Neural progenitor cell (in vitro differentiated cells): ENCODE measurements at places on chromosomes 5 and 9. TPM values are rescaled to one million over a fixed set of nuclear protein-coding genes. Genes with fewer than 3 reads are reported as not detected.

The URM1 gene
- total RNA-seq: 10.3 and 21.7 TPM in 2 replicates

DNA sequence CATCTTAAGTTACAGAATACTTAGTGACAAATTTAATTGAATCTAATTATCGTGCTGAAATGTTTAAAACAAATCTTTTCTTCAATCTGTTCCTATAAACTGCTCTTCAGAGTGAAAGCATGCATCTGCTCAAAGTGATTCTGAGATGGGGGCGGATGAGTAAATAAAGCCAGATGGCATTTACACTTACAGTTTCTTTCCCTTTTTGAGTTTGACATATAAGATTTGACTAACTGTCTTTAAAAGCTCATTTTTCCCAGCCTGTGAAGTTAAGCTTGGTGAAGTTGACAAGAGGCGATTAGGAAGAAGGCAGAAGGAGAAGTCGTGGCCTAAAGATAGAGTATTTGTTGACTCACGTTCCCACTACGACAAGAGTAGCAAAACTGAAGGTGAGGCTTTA is 137.4 kb downstream of the LPAR1 start:
- no peaks in the 10 kb centered on the region for H3K4me1 ChIP-seq
- H3K27me3 ChIP-seq: no peaks in the 10 kb centered on the region
- no peak overlapping the region for H3K4me3 ChIP-seq
- H3K27ac ChIP-seq: no peak overlapping the region
- DNase-seq: no peak

The RLN1 gene
- total RNA-seq: 1.5 and 2.2 TPM in 2 replicates

DNA sequence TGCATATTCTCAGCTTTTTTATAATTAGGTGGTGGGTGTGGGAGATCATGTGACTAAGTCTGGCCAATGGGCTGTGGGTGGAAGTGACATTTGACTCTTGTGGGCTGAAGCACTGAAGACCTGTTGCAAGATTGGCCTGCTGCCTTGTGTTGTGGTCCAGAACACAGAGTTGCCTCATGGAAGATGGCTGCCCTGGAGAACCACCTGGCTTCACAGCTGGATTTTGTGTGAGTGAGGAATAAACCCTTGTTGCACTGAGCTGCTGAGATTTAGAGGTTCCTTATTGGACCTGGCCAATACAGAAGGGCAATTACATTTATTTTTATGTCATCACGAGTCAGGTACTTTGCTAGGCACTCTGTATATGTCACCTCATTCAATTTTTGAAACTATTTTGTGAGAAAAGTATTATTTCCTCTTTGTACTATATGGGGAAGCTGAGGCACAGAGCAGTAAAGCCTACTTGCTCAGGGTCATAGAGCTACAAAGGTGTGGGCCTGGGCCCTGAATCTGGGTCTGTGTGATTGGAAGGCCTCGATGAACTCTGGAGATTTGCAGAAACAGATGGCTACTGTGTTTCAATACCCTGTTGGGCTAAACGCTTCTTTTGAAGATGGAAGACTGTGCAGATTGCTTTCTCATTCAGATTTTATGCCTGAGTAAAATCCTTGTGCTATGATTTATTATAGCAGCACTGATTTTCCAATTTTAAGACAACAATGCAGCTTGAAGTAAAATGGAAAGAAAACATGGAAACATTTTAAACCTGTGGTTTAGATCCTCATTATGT is 71.2 kb upstream of the TBC1D2 start:
- H3K4me1 ChIP-seq: no peaks in the 10 kb centered on the region
- H3K36me3 ChIP-seq: no peaks in the 10 kb centered on the region
- no peak for DNase-seq
- no peak overlapping the region for H3K4me3 ChIP-seq

GRCh38 chr5:11302663-11303062 is 541.6 kb upstream of the DAP start:
- H3K36me3 ChIP-seq: no peaks in the 10 kb centered on the region
- no peak overlapping the region for H3K4me3 ChIP-seq
- no peaks in the 10 kb centered on the region for H3K27me3 ChIP-seq

- no peaks in the 10 kb centered on the region for H3K27me3 ChIP-seq
- no peak overlapping the region for H3K4me3 ChIP-seq
- no peak overlapping the region for H3K27ac ChIP-seq
- no peak for DNase-seq
- H3K4me1 ChIP-seq: peaks cover under 1% of the 10 kb centered on the region
Observed at GRCh38 chr5:855771-856530, 5.2 kb upstream of the ZDHHC11 start.

GRCh38 chr9:30058463-30058862 is 2326.0 kb upstream of the ACO1 start:
- no peaks in the 10 kb centered on the region for H3K27me3 ChIP-seq
- no peak for DNase-seq
- no peaks in the 10 kb centered on the region for H3K36me3 ChIP-seq
- H3K27ac ChIP-seq: no peak overlapping the region
- no peak overlapping the region for H3K4me3 ChIP-seq

DNA sequence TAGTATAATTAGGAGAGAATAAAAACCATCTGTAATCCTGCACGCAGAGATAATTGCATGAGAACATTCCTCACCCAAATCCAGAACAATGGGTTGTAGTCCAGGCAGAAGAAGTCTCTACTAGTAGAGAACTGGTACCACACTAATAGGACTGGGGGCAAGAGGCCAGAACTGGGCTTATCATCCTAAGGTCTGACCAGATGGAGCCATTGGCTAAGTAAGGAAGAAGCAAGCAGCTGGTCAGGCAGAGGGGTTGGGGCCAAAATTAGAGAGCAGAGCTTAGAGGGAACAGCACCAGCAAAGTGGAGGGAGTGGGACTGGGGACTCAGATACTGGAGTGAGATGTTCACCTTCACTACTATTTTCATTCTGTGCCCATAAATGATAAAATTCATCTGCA is 35.4 kb upstream of the MAP1B start:
- no peak for DNase-seq
- no peaks in the 10 kb centered on the region for H3K36me3 ChIP-seq
- no peak overlapping the region for H3K4me3 ChIP-seq
- H3K27me3 ChIP-seq: no peaks in the 10 kb centered on the region
- peaks cover 41% of the 10 kb centered on the region for H3K4me1 ChIP-seq

GRCh38 chr9:96554801-96555566 is 64.7 kb downstream of the CDC14B start:
- H3K4me1 ChIP-seq: no peaks in the 10 kb centered on the region
- no peak overlapping the region for H3K4me3 ChIP-seq
- no peaks in the 10 kb centered on the region for H3K36me3 ChIP-seq

- H3K36me3 ChIP-seq: no peaks in the 10 kb centered on the region
- no peak for DNase-seq
- no peak overlapping the region for H3K27ac ChIP-seq
- peaks cover 4% of the 10 kb centered on the region for H3K4me1 ChIP-seq
Observed at GRCh38 chr5:122401976-122402725, 90.1 kb downstream of the SNCAIP start.

The CER1 gene
- total RNA-seq: 0.11 TPM in 1 of 2 replicates, not detected in the other

DNA sequence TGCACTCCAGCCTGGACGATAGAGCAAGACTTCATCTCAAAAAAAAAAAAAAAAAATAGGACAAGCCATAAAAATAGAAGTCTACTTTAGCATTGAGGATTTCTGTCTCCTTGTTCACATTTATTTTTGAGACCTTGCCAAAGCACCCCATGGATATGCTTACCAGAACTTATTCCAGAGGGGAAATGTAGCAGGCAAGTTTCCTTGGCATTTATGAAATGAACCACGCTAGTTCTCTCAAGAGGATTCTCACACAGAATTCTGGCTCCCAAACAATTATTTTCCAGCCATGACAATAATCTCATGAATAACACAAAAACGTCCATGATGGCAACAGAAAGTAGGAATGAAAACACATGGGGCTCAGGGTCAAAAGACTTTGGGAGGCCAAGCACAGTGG is 23.4 kb upstream of the GPX8 start:
- H3K27me3 ChIP-seq: no peaks in the 10 kb centered on the region
- no peak for DNase-seq
- H3K27ac ChIP-seq: no peak overlapping the region
- no peaks in the 10 kb centered on the region for H3K4me1 ChIP-seq
- H3K36me3 ChIP-seq: no peaks in the 10 kb centered on the region

DNA sequence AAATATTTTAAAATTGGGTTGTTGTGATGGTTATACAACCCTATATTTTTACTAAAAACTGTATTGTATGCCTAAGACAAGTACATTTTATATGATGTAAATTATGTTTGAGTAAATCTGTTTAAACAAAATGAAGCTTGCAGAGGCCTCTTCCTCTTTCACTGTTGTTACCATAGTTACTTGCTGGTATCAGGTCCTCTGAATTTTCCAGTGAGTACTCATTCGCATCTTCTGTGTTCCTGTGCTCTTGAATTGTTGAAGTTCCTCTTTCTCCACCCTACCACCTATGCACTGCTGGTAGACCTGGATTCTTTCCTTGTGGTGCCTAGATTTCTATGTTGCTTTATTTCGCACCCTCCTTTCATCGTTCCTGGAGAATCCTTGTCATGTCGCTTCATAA is 938.5 kb upstream of the ACO1 start:
- DNase-seq: no peak
- H3K36me3 ChIP-seq: no peaks in the 10 kb centered on the region
- no peak overlapping the region for H3K4me3 ChIP-seq
- H3K4me1 ChIP-seq: peaks cover 5% of the 10 kb centered on the region

DNA sequence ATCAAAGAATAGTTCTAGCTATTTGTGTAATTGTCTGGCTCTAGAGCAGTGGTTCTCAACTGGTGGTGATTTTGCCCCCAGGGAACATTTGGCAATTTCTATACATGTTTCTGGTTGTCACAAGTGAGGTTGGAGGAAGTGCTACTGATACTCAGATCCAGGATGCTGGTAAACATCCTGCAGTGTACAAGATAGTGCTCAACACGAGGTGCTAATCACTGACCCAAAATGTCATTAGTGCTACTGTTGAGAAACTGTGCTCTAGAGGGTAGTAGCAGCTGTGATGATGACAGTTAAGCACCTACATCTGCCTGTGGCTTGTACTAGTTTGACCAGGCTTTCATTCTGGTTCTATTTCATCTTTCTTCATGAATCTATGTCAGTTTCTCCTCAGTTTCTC is 22.1 kb downstream of the LRRC19 start:
- no peak overlapping the region for H3K4me3 ChIP-seq
- H3K27ac ChIP-seq: no peak overlapping the region
- no peaks in the 10 kb centered on the region for H3K4me1 ChIP-seq
- no peak for DNase-seq
- H3K36me3 ChIP-seq: peaks cover 19% of the 10 kb centered on the region

- no peak overlapping the region for H3K4me3 ChIP-seq
- no peaks in the 10 kb centered on the region for H3K27me3 ChIP-seq
- DNase-seq: no peak
- H3K27ac ChIP-seq: no peak overlapping the region
Observed at GRCh38 chr9:4221931-4222330, 77.9 kb downstream of the GLIS3 start.

The GABRA1 gene
- total RNA-seq: not detected in 2 replicates

The DOCK8 gene
- total RNA-seq: 0.54 and 0.93 TPM in 2 replicates

The OR1J2 gene
- total RNA-seq: not detected in 2 replicates

DNA sequence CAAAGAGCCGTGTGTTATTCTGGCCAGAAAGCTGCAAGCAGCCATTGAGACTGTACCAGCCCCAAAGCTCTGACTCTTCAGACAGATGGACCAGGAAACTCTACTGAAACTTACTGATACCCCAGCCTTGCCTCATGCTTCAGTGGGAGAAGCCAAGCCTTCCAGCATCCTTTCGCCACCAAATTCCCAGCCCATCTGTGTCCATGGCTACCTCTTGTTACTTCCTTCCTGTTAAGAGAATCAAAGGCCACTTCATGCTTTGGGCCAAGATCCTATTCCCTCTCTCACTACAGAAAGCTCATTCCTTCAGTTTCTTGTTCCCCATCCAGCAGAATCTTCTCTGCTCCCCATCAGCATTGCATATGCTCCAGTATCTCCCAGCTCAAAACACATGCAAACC is 46.9 kb upstream of the FREM1 start:
- no peaks in the 10 kb centered on the region for H3K36me3 ChIP-seq
- H3K27ac ChIP-seq: no peak overlapping the region
- no peaks in the 10 kb centered on the region for H3K4me1 ChIP-seq
- no peak for DNase-seq
- no peaks in the 10 kb centered on the region for H3K27me3 ChIP-seq

DNA sequence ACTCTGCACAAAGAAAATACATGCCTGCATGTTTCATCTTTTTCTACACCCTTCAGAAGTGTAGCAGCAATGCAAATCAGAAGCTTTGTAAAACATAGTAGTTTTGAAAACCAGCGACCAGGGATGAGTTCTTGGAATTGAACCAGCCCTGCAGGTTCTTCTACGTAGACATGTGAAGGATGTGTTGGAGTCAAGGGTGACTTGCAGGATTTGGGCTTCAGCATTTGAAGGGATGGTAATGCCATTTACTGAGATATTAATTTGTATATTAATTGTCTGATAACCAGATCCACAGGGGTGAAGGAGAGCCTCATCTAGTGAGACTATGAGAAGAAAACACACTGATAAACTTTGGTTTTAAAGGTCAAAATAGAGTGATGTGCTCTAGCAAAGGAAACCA is 72.4 kb downstream of the KIAA1958 start:
- H3K4me3 ChIP-seq: no peak overlapping the region
- H3K36me3 ChIP-seq: no peaks in the 10 kb centered on the region
- no peak for DNase-seq
- H3K27me3 ChIP-seq: no peaks in the 10 kb centered on the region
- H3K27ac ChIP-seq: no peak overlapping the region

DNA sequence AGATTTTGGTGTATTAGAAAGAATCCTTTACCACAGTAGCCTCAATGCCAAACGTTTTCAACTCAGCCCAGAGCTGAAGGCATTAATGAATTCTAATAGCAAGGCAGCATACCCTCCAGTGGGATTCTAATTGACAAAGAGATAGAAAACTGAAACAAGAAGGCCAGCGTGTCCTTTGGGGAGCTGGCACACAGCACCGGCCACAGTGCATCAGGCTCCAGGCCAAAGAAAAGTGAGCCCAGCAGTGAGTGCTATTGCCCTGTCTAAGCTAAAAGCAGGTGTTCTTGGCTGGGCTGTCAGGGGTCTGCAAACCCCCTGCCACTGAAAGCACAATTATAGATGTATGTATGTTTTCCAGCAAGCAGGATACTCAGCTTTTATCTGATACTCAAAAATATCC is 40.4 kb downstream of the PPIC start:
- H3K36me3 ChIP-seq: no peaks in the 10 kb centered on the region
- no peak overlapping the region for H3K4me3 ChIP-seq
- no peaks in the 10 kb centered on the region for H3K27me3 ChIP-seq

DNA sequence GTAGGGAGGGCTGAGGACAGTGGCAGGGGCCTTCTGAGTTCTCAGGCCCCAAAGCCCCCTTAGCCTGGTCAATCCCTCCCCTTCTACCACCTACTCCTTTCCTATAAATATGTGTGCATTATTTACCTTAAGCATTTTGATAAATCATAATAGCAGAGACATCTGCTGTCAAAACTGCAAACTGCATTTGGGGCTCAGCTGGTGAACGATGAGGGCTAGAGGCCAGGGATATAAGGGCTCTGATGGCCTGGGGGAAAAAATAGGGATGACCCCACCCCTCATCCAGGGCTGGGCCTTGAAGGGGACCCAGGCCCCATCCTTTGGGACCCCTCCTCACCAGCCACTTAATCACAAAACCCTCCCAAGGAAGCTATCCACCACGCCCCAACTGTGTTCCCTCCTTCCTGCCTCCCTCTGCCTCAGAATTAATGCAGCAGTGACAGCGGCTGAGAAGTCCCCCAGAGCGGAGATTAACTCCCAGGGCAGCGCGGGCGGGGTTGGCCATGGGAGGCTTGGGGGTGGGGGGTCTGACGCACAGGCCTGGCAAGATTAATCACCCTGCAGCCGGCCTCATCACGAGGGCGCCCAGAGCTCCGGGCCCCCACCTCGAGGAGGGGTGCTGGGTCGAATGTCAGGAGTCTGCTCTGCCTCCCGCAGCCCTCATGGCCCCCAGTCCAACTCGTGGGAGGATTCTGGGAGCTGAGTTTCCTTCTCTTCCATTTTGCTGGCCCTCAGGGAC is 42.1 kb downstream of the CXXC5 start:
- DNase-seq: peak; percentile 76
- peaks cover under 1% of the 10 kb centered on the region for H3K27me3 ChIP-seq
- peaks cover 62% of the 10 kb centered on the region for H3K4me1 ChIP-seq
- H3K36me3 ChIP-seq: no peaks in the 10 kb centered on the region

The ACTBL2 gene
- total RNA-seq: not detected in 2 replicates
